ENCODE measurements at places on chromosomes 1 and 21. TPM values are rescaled to one million over a fixed set of nuclear protein-coding genes. Genes with fewer than 3 reads are reported as not detected.

The ACOT11 gene
- total RNA-seq: 10.4 TPM

The SERBP1 gene
- total RNA-seq: 226 TPM

The UTS2 gene
- not detected for total RNA-seq

The DNAJB4 gene
- 23.0 TPM for total RNA-seq

The HHAT gene
- total RNA-seq: 5.5 TPM

The HSD3B2 gene
- total RNA-seq: not detected

The MAGI3 gene
- total RNA-seq: 13.4 TPM

The GJA8 gene
- not detected for total RNA-seq

The NTMT2 gene
- not detected for total RNA-seq

The RHBG gene
- total RNA-seq: 0.42 TPM

- no peak overlapping the region for H3K4me3 ChIP-seq
- H3K36me3 ChIP-seq: no peaks in the 10 kb centered on the region
- H3K27me3 ChIP-seq: no peaks in the 10 kb centered on the region
- H3K4me1 ChIP-seq: peaks cover 32% of the 10 kb centered on the region
Measured at GRCh38 chr1:112937495-112937894, 18.5 kb downstream of the SLC16A1 start.

DNA sequence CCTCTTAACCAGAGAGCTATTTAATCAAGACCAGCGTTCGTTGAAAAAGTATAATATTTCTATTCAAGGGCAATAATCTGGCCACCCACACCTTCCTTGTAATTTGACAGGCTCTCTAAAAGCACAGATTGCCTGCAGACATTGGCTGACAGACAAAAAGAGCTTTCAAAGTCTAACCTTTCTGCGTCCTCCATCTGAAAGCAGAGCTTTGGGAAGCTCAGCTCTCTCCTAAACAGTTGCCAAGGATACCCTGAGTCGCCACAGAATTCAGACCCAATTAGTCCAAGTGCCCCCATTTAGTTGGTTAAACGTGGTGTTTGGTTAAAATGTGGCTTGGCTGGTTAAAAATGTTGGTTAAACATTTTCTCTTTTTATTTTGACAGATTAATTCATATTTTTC, 33.7 kb upstream of the PLA2G2C start:
- no peak overlapping the region for H3K4me3 ChIP-seq
- H3K4me1 ChIP-seq: no peaks in the 10 kb centered on the region
- peaks cover 36% of the 10 kb centered on the region for H3K27me3 ChIP-seq
- DNase-seq: no peak
- no peaks in the 10 kb centered on the region for H3K36me3 ChIP-seq
- H3K27ac ChIP-seq: no peak overlapping the region

DNA sequence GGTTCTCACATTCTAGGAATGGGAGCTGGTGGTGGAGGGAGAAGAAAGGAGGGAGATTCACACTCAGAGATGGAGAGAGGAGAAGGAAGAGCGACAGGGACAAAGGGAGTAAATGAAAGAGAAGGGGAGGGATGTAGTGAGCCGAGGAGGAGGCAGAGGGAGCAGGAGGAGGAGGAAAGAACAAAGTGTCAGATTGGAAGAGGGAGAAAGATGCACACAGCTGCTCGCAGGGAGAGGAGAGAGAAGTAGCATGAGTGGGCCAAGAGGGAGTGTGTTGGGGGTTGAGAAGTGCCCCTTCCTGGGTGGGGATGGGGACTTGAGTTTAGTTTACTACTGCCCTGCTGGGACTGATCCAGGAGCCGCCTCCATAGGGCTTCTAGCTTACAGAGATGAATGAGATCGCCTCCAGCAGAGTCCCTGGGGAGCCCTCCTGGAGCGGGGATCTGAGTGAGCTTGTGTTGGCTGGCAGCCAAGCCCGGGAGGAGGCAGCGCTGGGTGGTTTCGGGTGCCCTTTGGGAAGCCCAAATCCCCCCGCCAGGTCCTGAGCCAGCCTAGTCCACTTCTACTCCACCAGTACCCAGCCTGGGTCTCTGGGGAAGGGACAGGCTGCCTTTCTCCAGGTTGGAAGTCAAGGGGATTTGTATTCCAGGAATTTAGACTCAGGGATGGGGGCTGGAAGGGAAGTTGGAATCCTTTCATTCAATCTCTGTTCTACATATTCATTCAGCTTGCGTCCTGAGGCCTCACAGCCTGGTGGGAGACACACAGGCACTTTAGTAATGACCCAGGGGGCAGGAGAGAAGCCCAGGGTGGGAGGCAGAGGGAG, 20.9 kb downstream of the PTPRU start:
- no peak overlapping the region for H3K4me3 ChIP-seq
- no peak overlapping the region for H3K27ac ChIP-seq
- no peak for DNase-seq
- peaks cover 22% of the 10 kb centered on the region for H3K4me1 ChIP-seq
- H3K36me3 ChIP-seq: no peaks in the 10 kb centered on the region
- no peaks in the 10 kb centered on the region for H3K27me3 ChIP-seq

GRCh38 chr1:112888630-112889029, 67.4 kb downstream of the SLC16A1 start:
- H3K4me3 ChIP-seq: no peak overlapping the region
- DNase-seq: no peak
- no peaks in the 10 kb centered on the region for H3K4me1 ChIP-seq
- no peak overlapping the region for H3K27ac ChIP-seq

- H3K4me3 ChIP-seq: no peak overlapping the region
- no peaks in the 10 kb centered on the region for H3K27me3 ChIP-seq
- H3K27ac ChIP-seq: no peak overlapping the region
- no peak for DNase-seq
Measured at GRCh38 chr1:201514466-201514865, 7.5 kb upstream of the CSRP1 start.

GRCh38 chr1:219042769-219043168, 130.9 kb upstream of the LYPLAL1 start:
- no peaks in the 10 kb centered on the region for H3K36me3 ChIP-seq
- H3K4me3 ChIP-seq: no peak overlapping the region
- DNase-seq: no peak
- H3K27me3 ChIP-seq: no peaks in the 10 kb centered on the region
- H3K27ac ChIP-seq: no peak overlapping the region

DNA sequence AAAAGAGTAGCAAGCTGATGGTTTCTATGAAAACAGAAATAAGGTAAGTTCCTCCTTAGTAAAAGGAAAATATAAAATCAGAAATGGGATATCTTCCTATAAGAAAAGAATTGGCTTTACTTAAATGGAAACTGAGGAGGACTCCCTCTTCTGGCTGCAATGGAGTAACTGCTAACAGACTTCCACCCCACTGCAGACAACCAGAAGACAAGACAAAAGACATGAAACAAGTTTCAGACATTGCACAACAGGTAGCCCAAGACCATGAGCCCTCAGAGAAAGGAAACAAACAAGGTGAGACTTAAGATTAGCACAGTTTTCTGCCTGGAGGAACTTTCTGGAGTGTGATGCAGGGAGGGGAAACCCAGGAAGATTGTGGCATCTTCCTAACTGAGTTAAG, 17.0 kb upstream of the OLFML2B start:
- no peaks in the 10 kb centered on the region for H3K36me3 ChIP-seq
- peaks cover 8% of the 10 kb centered on the region for H3K4me1 ChIP-seq
- no peaks in the 10 kb centered on the region for H3K27me3 ChIP-seq
- no peak for DNase-seq
- no peak overlapping the region for H3K4me3 ChIP-seq

DNA sequence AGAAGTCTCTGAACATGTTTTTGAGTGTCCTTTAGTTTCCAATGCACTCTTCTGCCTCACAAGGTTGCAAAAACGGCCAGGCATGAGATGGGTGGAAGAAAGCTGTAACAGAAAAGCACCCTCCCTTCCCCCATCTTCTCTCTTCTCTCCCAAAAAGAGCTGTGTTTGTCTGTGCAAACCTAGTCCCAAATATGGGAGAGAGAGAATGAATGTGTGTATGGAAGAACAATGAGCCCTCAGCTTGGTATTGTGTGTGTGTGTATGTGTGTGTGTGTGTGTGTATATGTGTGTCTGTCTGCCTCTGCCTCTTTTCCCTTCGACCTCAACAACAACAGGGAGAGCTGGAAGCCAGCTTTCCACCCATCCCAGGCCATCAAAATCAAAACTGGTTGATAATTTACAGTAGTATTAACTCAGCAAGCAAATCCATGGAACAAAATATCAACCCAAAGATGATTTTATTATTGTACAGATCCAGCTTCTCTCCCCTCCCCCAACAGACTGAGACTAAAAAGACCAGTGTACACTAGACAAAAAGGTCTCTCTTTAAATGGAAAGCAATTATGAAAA, 1.8 kb downstream of the RERE start:
- DNase-seq: no peak
- H3K27me3 ChIP-seq: no peaks in the 10 kb centered on the region
- peaks cover 30% of the 10 kb centered on the region for H3K36me3 ChIP-seq
- H3K27ac ChIP-seq: peak overlapping the region; percentile 89

DNA sequence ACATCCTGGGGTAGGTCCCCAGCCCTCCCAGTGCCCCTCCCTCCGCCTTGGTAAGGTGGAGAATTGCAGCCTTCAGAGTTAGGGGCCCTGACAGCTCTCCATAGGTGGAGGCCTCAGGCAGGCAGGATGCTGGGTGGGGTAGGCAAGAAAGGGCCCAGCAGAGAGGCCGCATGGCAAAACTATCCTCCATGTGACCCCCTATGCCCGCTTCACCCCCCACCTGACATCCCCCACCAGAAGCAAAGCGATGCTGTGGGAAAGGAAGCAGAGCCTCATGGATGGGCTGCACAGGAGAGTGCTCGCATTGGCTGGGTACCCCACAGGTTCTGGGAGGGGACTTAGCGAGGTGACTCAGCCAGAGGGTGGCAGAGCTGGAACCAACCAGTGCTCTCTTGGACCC, 1.6 kb downstream of the S100A9 start:
- peaks cover 26% of the 10 kb centered on the region for H3K4me1 ChIP-seq
- H3K27ac ChIP-seq: no peak overlapping the region
- H3K36me3 ChIP-seq: no peaks in the 10 kb centered on the region

DNA sequence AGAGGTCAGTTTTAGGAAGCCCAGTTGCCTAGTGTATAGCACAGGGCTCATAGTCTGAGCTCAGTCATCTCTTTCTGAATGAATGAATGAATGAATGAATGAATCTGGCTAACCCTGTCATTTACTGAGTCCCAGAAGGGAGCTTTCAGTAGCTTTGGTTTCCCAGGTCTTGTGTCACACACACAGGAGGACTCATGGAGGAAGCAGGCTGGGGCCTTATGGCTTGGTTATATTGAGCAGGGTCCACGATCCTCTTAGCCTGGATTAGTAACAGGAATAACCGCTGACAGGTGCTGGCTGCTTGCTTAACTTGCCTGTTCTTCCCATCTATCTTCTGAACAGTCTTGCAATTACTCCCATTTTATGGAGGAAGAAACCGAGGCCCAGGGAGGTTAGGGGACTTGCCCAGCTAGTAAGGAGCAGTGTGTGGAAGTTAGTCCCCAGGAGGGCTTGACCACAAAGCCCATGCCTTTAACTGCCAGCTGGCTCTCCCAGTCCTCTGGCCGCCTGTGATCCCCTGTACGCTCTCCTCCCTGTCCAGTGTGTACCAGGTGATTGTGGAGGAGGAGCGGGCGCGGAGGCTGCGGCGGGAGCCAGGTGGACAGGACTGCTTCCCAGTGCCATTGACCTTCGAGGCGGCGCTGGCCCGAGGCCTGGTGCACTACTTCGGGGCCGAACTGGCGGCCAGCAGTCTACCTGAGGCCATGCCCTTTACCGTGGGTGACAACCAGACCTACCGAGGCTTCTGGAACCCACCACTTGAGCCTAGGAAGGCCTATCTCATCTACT, 46.0 kb downstream of the PTPRU start:
- no peak for DNase-seq
- H3K36me3 ChIP-seq: peaks cover 5% of the 10 kb centered on the region
- no peaks in the 10 kb centered on the region for H3K27me3 ChIP-seq
- H3K27ac ChIP-seq: no peak overlapping the region
- H3K4me3 ChIP-seq: no peak overlapping the region
- peaks cover 13% of the 10 kb centered on the region for H3K4me1 ChIP-seq

GRCh38 chr1:94265906-94266305, 28.5 kb upstream of the ARHGAP29 start:
- no peak overlapping the region for H3K4me3 ChIP-seq
- H3K27me3 ChIP-seq: no peaks in the 10 kb centered on the region
- H3K27ac ChIP-seq: no peak overlapping the region
- peaks cover 45% of the 10 kb centered on the region for H3K4me1 ChIP-seq

GRCh38 chr21:41703857-41704501, 62.9 kb downstream of the RIPK4 start:
- no peak overlapping the region for H3K27ac ChIP-seq
- no peaks in the 10 kb centered on the region for H3K36me3 ChIP-seq
- H3K27me3 ChIP-seq: no peaks in the 10 kb centered on the region
- H3K4me3 ChIP-seq: no peak overlapping the region

DNA sequence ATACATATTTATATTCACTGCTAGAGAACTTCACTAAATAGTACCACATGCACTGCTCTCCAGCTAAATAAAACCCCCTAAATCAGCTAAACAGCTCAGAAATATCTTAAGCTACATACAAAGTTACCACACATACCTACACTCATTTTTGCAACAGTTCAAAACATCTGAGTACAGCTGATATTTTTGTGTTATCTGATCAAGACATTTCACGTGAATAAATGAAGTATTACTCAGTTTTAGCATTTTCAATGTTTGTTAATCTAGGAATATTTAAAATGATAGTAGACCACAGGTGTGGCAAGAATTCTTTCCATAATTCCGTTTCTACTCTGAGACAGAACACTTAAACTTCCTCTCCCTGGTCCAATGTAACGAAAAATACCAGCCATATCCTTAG, 20.8 kb downstream of the EVI5 start:
- H3K27ac ChIP-seq: no peak overlapping the region
- H3K36me3 ChIP-seq: no peaks in the 10 kb centered on the region
- H3K27me3 ChIP-seq: no peaks in the 10 kb centered on the region

DNA sequence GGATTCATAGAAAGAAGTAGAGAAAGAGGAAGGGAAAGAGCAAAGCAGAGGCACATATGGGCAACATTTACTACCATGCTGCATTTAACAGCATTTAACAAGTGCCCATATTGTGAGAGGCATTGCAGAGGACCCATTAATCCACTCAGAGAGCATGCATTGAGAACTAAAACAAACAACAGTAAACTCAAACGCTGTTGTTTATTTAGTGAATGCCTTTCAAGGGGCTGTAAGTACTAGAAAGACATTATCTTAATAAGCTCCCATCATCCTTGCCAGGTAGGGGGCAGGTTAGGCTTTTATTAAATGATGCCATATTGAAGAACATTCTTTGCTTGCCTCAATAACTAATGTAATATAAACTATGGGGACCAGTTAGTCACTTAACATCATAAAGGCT, 254.3 kb upstream of the DAB1 start:
- no peak overlapping the region for H3K27ac ChIP-seq
- H3K4me1 ChIP-seq: no peaks in the 10 kb centered on the region
- no peaks in the 10 kb centered on the region for H3K27me3 ChIP-seq
- H3K4me3 ChIP-seq: no peak overlapping the region
- H3K36me3 ChIP-seq: no peaks in the 10 kb centered on the region
